Activated T-cell treated with anti-CD3 and anti-CD28 coated beads for 4 hours (primary cell): ENCODE measurements at places on chromosomes 11 and 22.

- DNase-seq, result peak; percentile 62
Measured at GRCh38 chr22:22959147-22959827, 71.7 kb downstream of the IGLL5 start.

GRCh38 chr11:112398798-112399478 lies 138.3 kb upstream of the PLET1 start:
- no peak for DNase-seq

DNA sequence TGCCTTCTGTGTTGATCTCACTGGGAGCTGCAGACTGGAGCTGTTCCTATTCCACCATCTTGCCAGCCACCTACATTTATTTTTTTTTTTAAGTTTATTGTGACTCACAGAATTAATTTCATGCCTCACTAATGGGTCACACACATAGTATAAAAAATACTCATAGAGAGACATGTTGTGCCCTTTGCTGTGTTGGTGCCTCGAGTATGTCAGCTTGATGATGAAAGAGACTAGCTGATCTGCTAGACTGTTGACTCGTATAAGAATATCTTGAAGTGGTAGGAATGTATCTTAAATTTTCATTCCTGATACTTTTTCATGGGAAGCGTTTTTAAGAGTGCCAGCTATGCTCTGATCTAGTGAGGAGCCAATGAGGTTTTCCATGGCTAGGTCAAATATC lies 28.6 kb upstream of the AMPD3 start:
- DNase-seq, result no peak

DNA sequence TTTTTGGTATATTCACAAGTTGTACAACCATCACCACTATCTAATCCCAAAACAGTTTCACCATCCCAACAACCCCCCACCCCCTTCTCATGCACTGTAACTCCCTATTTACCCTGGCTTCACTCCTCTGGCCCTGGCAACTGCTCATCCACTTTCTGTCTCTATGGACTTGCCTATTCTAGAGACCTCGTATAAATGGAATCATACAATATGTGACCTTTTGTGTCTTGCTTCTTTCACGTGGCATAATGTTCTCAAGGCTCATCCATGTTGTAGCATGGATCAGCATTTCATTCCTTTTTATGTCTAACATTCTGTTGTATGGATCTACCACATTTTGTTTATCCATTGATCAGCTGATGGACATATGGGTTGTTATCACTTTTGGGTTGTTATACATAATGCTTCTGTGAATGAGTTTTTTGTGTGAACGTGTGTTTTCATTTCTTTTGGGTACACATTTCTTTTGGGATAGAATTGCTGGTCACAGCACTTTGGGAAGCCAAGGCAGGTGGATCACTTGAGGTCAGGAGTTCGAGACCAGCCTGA lies 46.1 kb downstream of the GDPD5 start:
- no peak for DNase-seq

GRCh38 chr22:19674929-19675253 lies 39.4 kb upstream of the SEPTIN5 start:
- no peak for DNase-seq

GRCh38 chr11:12176410-12176809 lies 66.0 kb downstream of the MICAL2 start:
- no peak for DNase-seq

DNA sequence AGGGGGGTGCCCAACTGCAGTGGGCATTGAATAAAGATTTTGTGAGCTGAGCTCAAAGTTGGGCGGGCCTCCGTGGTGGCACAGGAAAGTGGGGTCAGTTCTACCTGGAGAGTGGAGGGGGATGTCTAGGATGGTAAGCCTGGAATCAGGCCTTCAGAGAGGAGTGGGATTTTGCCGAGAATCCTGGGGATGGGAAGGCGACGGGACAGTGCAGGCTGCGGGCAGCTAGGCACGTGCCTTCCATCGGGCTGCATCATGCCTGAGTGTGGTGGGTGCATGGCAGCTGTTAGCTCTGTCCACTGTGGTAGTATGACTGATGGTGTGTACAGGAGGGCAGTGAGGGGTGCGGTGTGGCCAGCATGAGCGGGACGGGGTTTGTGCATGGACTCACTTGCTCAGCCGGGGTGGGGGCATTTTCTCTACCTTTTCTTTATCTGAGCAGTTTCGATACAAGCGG lies 3.6 kb downstream of the SHANK3 start:
- DNase-seq, result no peak

DNA sequence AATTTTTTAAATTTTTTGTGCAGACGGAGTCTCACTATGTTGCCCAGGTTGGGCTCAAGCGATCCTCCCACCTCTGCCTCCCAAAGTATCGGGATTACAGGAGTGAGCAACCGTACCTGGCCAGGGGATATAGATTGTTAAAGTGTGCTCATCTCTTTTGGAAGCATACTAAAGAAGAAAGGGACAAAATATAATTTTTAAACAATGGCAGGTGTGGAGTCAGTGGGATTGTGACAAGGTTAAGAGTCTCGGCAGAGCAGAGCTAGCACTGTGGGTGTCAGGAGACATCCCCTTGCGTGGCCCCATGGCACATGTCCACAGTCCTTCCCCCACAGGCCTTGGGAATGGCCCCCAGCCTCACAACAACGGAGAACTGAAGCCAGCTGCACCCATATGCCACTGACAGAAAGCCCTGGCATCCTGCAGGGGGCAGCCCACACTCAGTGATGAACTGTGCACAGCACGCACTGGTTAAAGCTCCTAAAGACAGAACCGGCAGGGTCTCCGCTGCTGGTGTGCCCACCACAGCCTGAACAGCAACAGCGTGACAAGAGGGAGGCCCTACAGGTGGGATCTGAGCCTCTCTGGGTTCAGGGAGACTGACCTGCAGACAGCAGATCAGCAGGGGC lies 29.9 kb downstream of the SERPIND1 start:
- peak; percentile 7 for DNase-seq

GRCh38 chr22:36796552-36797175 lies 20.2 kb downstream of the PVALB start:
- DNase-seq, result no peak

DNA sequence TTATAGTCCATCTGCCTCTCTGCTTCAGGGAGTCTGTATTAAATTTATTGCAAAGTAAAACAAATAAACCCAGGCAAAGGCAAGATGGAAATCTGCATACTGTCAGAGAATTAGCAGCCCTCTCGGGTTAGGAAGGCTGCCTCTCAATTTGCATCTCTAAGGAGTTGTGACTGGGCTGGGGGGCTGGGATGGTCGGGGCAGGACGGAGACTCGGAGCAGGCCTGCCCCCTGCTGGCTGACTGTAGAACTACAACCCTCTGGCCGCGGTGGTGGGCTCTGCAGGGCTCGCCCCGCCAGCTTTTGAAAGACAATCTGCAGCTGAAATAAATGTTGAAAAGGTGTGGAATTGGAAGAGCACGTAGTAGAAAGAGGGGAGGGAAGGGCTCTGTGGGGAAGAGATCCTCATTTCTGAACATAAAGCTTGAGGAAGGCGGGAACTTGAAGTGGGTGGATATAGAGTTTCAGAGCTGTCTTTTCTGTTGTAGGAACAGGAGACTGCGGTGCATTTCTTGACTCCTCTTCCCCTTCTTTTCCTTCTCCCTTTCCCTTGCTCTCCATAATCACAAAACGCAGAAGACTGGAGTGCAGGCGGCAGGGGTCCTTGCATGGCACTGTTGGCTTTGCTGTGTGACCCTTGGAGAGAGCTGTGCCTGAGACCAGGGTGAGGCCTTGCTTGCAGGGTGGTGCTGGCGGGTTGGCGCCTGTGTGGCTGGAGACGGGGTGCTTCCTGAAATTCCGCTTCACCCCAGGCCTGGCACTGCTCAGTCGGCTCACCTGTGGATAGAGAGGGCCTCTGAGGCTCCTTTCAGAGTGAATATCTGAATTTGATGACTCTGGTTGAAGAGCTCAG lies 22.6 kb upstream of the PKNOX2 start:
- DNase-seq, result peak; percentile 54

DNA sequence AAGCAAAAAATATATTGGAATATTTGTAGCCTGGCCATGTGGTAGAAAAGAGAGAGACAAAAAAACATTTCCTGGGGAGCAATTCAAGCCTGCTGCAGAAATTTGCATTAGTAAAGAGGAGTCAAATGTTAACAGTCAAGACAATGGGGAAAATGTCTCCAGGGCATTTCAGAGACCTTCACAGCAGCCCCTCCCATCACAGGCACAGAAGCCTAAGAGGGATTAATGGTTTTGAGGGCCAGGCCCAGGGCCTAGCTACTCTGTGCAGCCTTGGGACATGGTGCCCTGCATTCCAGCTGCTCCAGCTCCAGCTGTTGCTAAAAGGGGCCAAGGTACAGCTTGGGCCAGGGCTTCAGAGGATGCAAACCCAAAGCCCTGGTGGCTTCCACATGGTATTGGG lies 46.8 kb downstream of the PGR start:
- DNase-seq, result no peak

DNA sequence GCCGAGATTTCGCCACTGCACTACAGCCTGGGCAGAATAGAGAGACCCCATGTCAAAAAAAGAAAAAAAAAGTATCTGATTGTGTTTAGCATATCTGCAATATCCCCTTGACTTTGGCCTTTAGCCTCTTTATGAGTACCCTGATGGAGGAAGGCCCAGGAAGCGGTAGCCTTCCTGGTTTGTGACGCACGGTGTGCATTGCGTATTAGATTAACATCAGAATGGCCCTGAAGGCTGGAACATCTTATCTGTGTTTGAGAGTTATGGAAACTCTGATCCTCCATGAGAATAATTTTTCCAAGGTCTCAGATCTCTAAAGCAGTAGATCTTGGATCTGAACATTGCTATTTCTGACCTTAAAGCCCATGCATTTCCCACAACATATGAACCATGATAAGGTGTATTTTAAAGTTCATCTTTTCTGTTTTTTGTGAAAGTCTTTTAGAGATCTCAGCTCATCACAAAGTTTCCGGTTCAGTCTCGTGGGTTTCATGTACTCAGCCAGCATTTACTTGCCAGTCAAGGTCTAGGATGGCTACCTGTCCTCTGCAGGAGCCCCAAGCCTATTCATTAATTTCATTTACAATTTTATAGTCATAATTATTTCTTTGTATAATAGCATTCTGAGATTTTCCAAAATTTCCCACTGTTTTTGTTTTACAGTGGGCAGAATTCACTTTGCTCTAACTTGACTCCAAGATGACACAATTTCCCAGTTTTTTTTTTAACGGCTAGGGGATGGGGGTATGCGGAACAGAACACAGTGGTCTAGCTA lies 605 bp upstream of the FDX1 start:
- no peak for DNase-seq
